ENCODE measurements at places on chromosomes 13 and 19.
A peak's percentile ranks its signal among the peaks of the same experiment; 100 is the strongest.

DNA sequence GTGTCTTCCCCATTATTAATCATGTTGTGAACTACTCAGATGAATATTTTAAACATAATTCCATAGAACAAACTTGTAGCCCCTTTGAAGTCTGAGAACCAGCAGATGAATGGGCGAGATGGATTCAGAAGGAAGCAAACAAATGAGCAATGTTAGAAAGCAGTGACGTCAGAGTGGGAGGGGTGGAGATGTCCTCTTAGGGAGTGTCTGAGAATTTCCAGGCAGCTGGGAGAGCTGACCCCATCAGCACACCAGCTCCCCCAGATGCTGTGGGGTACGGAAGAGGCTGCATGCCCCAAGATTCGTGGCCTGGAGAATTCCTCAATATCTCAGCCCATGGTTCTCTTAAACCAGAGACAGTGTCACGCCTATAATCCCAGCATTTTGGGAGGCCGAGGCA, 68.6 kb downstream of the DPF1 start:
- peak; percentile 21 for DNase-seq

- DNase-seq, result no peak
These were observed 49.0 kb downstream of the ARHGEF18 start for GRCh38 chr19:7397687-7398086.

DNA sequence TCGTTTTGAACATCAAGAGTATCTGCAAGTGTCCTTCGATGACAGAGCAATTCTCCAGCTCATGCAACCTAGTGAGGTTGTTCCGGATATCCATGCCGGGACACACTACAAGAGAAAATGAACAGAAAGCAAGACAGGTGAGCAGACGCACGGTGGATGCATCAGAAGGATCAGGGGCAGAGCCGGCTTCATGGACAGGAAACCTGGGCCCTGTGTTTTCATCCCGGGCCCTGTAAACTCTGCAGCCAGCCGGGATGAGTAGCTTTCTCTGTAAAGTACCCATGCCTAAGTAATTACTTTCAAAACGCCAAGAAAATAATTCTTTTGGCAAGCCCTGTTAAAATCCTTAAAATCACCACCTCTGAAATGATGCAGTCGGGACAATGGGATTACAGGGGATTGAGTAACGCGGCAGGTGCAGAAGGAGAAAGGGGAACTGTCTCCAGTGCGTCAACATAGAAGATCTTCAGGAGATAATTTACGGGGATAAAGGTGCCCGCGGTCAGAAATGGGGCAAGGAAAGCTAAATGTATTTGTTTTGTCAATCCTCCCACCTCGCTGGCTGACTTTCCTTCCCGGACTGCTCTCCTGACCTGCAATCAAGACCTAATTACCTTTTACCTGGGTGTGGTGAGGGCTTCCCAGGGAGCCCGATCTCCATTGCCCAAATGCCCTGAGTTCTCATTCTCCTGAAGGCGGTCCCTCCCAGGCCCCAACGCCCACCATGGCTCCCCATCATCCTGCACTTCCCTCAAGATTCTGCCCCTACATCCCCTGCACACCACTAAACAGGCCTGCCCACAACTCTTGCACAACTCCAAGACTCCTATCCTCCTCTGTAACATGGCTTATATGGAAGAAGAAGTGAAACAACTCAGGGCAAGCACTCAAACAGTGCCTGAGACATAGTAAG, 26.2 kb downstream of the INSR start:
- peak; percentile 34 for DNase-seq

DNA sequence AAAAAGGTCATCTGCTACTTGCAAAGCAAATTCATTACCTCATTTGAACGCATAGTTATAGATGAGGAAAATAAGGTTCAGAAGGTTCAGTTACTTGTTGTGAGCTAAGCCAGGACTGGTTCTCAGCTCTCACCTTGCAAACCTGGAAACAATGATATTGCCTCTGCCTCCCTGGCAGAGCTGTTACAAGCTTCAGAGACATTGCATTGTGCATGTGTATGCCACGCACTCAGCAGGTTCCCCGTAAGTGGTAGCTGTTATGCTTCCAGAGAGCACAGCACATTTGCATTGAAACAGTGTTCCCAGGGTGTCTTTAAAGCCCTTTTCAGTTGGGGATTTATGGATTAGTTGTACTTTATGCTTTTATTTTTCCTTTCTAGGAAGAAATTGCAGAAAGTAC, 80.6 kb downstream of the DGKH start:
- no peak for DNase-seq

- DNase-seq, result peak; percentile 94
These were observed 21.9 kb upstream of the CPB2 start for GRCh38 chr13:46126552-46127357.

GRCh38 chr13:39815345-39816111, 160.1 kb downstream of the COG6 start:
- no peak for DNase-seq

DNA sequence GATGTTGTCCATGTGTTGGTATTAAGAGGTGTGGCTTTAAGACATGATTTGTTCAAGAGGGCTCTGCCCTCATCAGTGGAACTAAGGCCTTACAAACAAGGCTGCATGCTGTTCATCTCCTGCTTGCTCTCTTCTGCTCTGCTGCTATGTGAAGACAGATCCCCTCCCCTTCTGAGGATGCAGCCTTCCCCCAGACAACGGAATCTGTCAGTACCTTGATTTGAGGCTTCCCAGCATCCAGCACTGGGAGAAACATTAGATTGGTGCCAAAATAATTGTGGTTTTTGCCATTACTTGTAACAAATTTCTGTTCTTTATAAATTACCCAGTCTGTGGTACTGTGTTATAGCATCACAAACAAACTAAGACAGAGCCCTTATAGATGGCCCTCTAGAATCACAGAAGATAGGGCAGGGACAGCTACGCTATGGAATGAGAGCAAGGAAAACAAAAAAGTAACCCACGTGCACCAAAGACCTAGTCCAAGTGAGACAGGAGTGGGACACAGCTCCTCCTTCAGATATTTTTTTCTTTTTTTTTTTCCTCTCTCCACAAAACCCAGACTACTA, 151.5 kb upstream of the RXFP2 start:
- DNase-seq, result no peak

DNA sequence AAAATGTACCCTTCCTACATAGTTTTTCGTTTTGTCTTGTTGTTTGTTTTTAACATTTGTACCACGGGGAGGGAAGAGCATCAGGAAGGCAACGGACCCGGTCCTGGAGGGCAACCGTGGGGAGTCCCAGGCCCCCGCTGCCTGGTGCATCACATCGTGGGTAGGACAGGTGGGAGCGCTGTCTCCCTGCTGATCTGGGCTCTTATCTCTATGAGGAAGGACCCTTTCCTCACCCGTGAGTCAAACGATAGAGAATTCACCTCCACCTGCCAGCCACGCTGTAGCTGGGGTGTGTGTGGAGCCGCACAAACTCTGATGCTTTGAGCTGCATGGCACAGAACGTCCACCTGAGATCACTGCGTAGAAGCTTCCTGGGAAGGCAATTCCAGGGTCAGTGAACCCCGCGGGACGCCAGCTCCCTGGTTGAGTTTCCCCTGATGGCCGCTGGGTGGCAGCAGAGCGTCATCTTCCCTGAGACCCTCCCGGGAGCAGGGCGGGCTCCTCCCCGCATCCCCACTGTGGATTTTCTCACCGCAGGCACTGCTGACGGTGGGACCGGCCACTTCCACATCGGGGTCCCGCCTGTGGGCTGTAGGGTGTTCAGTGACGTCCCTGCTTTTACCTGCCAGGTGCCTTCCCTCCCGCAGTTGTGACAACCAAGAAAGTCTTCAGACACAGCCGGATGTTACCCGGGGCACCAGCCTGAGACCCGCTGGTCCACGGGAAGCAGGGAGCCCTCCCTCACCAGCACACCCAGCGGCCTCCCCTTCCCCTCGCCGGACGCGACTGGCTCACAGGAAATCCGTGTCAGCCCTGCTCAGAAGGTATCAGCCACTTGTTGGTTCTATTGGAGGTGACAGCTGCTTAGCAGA, 54.7 kb downstream of the ZNF787 start:
- DNase-seq, result peak; percentile 79

GRCh38 chr13:51380269-51380668, 40.8 kb downstream of the SERPINE3 start:
- DNase-seq, result peak; percentile 24

DNA sequence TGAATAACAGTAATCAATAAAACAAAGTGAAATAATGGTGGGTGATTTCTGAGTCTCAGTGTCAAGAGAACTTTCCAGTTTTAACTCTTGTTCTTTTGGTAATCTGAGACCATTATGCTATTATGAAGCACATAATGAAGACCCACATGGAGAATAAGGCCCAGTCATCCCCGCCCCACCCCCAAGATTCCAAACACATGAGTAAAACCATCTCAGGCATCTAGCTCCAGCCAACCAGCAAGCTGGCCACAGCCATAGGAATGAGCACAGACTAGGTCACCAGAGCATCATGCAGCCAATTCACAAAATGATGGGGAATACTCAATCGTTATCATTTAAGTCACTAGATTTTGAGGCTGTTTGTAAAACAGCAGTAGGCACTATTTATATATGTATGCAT, 1769.0 kb upstream of the PCDH20 start:
- DNase-seq, result peak; percentile 17

DNA sequence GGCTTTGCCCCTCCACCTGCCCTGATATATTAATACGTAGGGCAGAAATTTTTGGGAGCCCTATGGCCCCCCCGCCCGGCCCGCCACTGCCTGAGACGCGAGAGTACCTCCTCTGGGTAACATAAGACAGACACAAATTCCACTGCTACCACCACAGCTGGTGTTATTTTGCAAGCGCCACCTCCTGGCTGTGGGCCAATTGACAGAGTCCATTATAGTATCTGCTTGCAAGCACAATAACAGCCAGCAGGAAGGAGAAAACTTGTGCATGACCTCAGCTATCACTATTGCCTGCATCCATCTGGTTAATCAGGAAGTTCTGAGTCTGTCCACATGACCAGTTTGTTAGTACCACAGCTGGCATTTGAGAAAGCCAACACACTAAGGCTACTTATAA, 25.3 kb upstream of the OR10H2 start:
- DNase-seq, result peak; percentile 75

- no peak for DNase-seq
These were observed 24.1 kb downstream of the RFX1 start for GRCh38 chr19:13981988-13982501.

DNA sequence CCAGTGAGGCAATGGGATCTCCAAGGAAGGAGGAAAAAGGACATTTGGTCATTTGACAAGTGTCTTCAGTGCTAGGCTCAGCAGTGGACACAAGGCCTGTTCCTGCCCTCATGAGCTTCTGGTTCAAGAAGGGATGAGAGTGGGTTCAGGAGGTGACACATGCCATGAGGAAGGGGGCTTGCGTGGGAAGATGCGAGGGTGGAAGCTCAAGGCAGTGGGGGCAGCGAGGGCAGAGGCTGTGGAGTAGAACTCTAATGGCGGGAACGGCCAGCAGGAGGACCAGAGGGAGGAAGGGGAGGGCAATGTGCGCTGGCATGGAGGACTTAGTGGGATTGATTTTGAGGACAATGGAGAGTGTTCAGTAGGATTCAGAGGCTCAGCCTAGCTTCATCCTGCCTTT, 3.3 kb downstream of the PIK3R2 start:
- no peak for DNase-seq

GRCh38 chr19:1942934-1943555, 2.1 kb downstream of the CSNK1G2 start:
- DNase-seq, result no peak

DNA sequence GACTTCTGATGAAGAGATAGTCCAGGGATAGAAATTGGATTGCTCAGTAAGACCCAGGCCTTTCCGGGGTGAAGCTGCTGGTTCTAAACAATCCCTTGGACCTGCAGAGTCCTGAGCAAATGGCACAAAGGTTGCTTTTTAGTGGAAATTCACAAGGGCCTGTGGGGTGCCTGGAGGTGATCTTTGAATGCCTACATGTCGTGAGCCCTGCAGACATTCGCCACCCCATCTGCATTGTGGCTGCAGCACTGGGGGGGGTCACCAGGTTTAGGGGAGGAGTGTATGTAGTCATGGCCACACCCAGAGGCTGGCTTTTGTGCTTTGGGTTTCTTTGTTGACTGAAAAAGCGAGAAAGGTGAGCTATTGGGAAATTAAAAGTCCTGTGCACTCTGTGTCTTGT, 41.4 kb downstream of the SLC7A9 start:
- DNase-seq, result no peak

DNA sequence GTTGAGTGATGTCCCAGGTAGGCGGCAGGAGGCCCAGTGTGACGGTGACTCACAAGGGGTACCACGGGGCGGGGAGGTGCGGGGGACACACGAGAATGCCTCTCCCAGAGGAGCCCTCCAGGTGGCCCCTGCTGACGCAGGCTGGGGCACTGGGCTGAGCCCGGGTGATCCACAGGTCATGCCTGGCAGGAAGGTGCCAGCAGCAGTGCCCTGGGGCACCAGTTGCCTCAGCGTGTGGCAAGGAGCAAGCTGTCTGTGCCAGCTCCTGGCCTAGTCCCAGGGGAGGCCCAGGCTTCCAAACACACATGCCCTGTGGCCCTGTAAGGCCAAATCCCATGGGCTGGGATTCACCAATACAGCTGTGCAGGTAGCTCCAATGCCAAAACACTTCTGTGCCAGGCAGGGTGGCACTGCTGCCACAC, 28.0 kb downstream of the AKT2 start:
- no peak for DNase-seq

- DNase-seq, result no peak
These were observed 238.7 kb downstream of the EFNB2 start for GRCh38 chr13:106296723-106297122.

All from NCI-H82 (cell line).